ENCODE measurements at places on chromosomes 2 and 18.

DNA sequence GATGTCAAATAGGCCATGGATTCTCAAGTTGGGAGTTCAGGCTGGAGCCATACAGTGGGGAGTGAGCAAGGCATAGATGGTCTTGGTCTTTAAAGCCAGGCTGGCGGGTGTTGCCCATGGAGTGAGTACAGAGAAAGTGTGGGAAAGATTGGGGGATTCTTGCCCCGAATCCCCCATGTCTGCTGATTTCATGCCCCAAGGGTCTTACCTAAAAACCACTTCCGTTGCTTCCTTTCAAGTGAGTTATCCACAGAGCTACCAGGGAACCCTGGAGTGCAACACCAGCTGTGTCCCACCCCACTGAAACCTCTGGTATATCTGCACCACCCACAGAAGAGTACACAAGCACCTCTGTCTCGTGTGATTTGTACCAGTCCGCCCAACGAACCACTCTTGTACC lies 31.4 kb downstream of the FHOD3 start:
- H3K36me3 ChIP-seq = no peaks in the 10 kb centered on the region
- DNase-seq = no peak
- no peaks in the 10 kb centered on the region for H3K27me3 ChIP-seq
- peaks cover 8% of the 10 kb centered on the region for H3K4me1 ChIP-seq
- no peak overlapping the region for H3K27ac ChIP-seq
- no peak overlapping the region for H3K4me3 ChIP-seq

- H3K4me1 ChIP-seq = no peaks in the 10 kb centered on the region
- DNase-seq = no peak
- no peak overlapping the region for H3K27ac ChIP-seq
- no peaks in the 10 kb centered on the region for H3K27me3 ChIP-seq
Observed at GRCh38 chr2:236870370-236870769, 215.3 kb upstream of the COPS8 start.

DNA sequence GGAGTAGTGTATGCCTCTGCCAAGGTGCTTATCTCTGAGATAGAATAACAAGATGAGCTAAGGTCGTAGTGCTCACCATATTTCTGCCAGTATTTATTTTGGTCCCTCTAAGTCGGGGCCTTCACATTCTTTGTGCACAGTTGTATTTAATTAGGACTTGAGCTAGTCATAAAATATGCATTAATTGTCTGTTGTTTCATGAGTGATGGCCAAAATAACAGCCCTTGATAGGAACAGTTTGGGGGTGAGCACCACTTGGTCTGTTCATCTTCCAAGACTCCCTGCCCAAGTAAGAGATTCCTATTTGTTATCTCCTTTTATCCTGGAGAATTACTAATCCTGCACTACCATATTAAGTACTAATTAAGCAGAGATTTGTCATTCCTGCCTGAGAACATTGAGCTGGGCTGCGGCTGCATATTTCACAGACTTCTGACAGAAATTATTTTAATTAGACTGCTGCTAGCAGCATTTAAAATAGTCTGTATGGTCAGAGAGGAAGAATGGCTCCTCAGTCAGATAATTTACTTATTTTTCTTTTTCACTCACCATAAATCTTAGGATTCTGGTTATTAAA lies 435.1 kb downstream of the MTX2 start:
- DNase-seq = no peak
- H3K27me3 ChIP-seq = no peaks in the 10 kb centered on the region
- H3K4me3 ChIP-seq = no peak overlapping the region
- no peaks in the 10 kb centered on the region for H3K36me3 ChIP-seq
- no peak overlapping the region for H3K27ac ChIP-seq

- H3K27me3 ChIP-seq = no peaks in the 10 kb centered on the region
- no peak overlapping the region for H3K27ac ChIP-seq
- no peaks in the 10 kb centered on the region for H3K36me3 ChIP-seq
- no peaks in the 10 kb centered on the region for H3K4me1 ChIP-seq
- H3K4me3 ChIP-seq = no peak overlapping the region
Observed at GRCh38 chr2:217394510-217395351, 534.9 kb upstream of the TNP1 start.

DNA sequence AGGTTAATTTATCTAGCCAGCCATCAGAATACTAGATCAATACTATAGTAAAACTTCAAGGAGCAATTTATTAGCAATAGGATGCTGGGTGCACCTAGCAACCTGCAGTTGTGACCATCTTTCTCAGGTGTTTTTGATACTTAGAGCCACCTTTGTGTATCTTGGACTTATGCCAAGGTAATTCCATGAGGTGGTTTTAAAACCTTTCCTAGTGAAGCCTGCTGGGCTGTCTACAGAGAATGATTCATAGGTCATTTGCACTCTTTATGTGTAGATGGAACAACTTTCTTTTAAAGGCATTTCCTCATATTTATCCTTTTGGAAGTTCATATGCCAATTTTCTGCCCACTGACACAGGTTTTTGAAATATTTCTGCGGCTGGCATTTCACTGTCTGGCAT lies 1030.1 kb upstream of the POU3F3 start:
- no peaks in the 10 kb centered on the region for H3K36me3 ChIP-seq
- no peak overlapping the region for H3K4me3 ChIP-seq
- no peaks in the 10 kb centered on the region for H3K4me1 ChIP-seq
- H3K27me3 ChIP-seq = no peaks in the 10 kb centered on the region

- no peak overlapping the region for H3K4me3 ChIP-seq
- no peaks in the 10 kb centered on the region for H3K4me1 ChIP-seq
- no peak for DNase-seq
- H3K27ac ChIP-seq = no peak overlapping the region
- peaks cover 25% of the 10 kb centered on the region for H3K36me3 ChIP-seq
Observed at GRCh38 chr2:241135737-241136136, 13.5 kb downstream of the PASK start.

GRCh38 chr2:217826520-217826919 lies 176.3 kb downstream of the TNS1 start:
- H3K4me1 ChIP-seq = no peaks in the 10 kb centered on the region
- H3K27ac ChIP-seq = no peak overlapping the region
- no peak overlapping the region for H3K4me3 ChIP-seq
- DNase-seq = no peak
- no peaks in the 10 kb centered on the region for H3K36me3 ChIP-seq

GRCh38 chr2:77191665-77192064 lies 330.5 kb downstream of the LRRTM4 start:
- H3K27me3 ChIP-seq = no peaks in the 10 kb centered on the region
- H3K27ac ChIP-seq = no peak overlapping the region
- no peaks in the 10 kb centered on the region for H3K4me1 ChIP-seq
- H3K4me3 ChIP-seq = no peak overlapping the region

DNA sequence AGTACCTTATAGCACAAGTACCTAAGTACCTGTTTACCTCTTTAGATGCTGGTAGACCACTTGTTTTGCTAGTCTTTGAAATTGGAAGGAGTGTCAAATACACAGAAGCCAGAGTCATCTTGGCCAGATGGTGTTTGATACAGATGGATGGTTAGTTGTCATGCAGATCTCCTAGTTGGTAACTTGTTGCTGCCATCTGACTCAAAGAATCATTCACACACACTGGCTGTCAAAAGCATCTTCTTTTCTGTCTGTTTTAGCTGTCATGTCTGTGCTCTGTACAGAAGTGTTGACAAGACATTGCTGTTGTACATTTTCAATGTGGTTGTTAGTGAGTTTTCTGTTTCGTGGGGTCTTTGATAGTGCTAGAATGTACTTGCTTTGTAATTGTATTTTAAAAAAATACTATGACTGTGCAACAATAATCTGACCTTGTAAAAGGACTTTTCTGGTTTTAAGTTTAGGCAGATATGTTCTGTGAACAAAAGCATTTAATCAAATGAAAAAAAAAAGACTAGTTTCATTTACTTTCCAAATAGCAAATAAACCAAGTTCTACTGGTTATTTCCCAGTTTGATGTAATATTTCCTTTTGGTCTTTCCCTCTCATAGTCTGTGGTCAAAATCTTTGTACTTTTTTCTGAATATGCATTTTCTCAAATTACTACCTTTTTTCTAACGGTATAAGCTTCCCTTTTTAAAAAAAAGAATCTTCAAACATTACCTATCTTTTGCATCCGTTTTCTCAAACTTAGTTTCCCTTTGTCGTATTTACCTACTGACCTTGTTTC lies 39.9 kb downstream of the TANK start:
- DNase-seq = no peak
- no peaks in the 10 kb centered on the region for H3K36me3 ChIP-seq
- no peaks in the 10 kb centered on the region for H3K27me3 ChIP-seq
- no peak overlapping the region for H3K27ac ChIP-seq
- H3K4me1 ChIP-seq = no peaks in the 10 kb centered on the region
- H3K4me3 ChIP-seq = no peak overlapping the region

DNA sequence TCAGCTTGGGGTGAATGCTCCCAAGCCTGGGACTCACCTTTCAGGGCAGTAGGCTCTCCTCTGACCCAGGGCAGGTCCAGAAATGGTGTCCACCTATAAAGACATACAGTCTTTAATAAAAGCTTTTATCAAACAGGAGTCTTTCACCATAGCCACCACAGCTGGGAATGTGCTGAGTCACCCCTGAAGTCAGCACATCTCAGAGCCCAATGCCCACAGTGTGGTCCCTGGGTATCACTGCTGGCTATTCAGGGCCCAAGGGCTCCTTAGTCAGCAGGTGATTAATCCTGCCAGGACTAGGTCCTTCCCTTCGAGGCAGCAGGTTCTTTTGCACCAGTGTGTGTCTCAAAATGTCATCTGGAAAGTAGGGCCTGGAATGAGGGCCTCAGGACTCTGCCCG lies 181.9 kb downstream of the MEMO1 start:
- DNase-seq = no peak
- H3K27me3 ChIP-seq = no peaks in the 10 kb centered on the region
- H3K4me3 ChIP-seq = no peak overlapping the region
- H3K36me3 ChIP-seq = no peaks in the 10 kb centered on the region

- peaks cover 17% of the 10 kb centered on the region for H3K36me3 ChIP-seq
- H3K4me1 ChIP-seq = peaks cover 10% of the 10 kb centered on the region
- H3K27me3 ChIP-seq = no peaks in the 10 kb centered on the region
- DNase-seq = no peak
- H3K4me3 ChIP-seq = no peak overlapping the region
Observed at GRCh38 chr2:209305026-209305425, 118.8 kb upstream of the MAP2 start.

GRCh38 chr2:20747317-20747716 lies 75.6 kb downstream of the LDAH start:
- DNase-seq = no peak
- H3K4me3 ChIP-seq = no peak overlapping the region
- H3K36me3 ChIP-seq = no peaks in the 10 kb centered on the region
- no peaks in the 10 kb centered on the region for H3K4me1 ChIP-seq

DNA sequence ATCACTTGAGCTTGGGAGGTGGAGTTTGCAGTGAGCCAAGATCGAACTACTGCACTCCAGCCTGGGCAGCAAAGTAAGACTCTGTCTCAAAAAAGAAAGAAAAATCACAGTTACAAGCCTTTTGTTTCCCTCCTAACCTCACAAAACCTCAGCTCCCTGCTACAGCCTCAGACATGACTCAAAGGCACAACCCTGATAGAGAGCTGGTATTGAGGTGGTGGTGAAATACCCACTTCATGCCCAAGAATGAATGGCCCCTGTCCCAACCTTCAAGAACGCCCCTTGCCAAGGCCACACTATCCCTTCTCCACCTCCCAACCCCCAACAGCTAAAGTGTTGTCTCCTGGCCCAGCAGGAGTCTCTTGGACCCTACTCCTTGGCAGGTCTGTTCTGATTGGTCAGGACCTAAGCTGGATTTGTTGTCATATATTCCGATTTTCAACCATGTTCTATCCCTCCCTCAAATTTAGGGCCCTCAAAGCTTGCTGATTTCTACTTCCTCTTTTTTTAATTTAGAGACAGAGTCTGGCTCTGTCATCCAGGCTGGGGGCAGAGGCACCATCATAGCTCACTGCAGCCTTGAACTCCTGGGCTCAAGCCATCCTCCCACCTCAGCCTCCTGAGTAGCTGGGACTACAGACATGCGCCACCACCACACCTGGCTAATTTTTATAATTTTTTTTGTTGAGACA lies 61.9 kb upstream of the BZW1 start:
- no peaks in the 10 kb centered on the region for H3K4me1 ChIP-seq
- H3K36me3 ChIP-seq = no peaks in the 10 kb centered on the region
- no peak overlapping the region for H3K4me3 ChIP-seq
- H3K27ac ChIP-seq = no peak overlapping the region
- no peaks in the 10 kb centered on the region for H3K27me3 ChIP-seq
- no peak for DNase-seq

DNA sequence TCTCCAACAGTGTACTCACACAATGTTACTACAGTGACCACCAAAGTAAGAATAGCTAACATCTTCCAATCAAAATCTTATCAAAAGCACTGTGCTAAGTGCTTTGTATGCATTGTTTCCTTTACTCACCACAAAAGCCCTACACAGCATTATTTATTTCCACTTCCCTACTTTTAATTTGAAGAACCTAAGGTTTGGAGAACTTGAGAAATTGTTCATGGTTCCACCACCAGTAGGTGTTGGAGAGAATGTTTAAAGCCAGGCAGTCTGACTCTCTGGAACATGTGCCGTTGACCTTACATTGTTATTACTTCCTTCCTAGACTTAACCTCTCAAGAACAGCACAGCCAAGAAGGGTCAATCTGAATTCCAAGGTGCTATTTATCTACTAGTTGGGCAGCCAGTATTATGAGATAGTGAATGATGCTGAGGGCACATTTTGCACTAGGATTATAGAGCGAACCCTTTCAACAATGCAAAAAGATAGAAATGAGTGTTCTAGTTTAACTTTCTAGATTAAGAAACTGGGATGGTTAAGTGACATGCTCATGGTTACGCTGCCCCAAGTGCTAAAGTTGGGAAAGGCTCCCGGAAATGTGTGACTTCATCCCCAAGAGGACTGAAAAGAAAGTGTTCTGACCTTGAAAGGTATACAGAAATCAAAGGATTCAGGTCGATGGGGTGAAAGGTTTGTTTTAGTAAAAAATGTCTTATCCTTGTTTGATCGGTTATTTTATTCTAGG lies 55.2 kb upstream of the FAM136A start:
- no peaks in the 10 kb centered on the region for H3K27me3 ChIP-seq
- H3K36me3 ChIP-seq = no peaks in the 10 kb centered on the region
- H3K4me1 ChIP-seq = no peaks in the 10 kb centered on the region
- DNase-seq = no peak
- no peak overlapping the region for H3K27ac ChIP-seq

GRCh38 chr2:72136933-72137497 lies 10.6 kb downstream of the CYP26B1 start:
- no peak overlapping the region for H3K27ac ChIP-seq
- H3K4me1 ChIP-seq = no peaks in the 10 kb centered on the region

GRCh38 chr2:190533968-190534309 lies 583 bp downstream of the NEMP2 start:
- no peak for DNase-seq
- H3K27me3 ChIP-seq = no peaks in the 10 kb centered on the region
- H3K4me1 ChIP-seq = 0 out of 2 replicates have a peak, but pooled peaks cover 1% of the 10 kb centered on the region
- H3K4me3 ChIP-seq = peak overlapping the region; percentile 45

DNA sequence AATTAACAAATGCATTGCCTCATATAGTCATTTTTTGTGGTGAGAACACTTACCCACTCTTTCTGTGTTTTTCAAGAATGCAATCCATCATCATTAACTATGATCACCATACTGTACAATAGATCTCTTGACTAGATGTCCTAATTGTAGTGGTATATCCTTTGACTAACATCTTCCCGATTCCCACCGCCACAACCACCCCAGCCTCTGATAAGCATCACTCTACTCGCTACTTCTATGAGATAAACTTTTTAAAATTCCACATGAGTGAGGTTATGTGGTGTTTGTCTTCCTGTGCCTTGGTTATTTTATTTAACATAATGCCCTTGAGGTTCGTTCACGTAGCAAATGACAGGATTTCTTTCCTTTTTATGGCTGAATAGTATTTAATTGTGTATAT lies 6.6 kb downstream of the VWA3B start:
- H3K27ac ChIP-seq = no peak overlapping the region
- no peaks in the 10 kb centered on the region for H3K27me3 ChIP-seq
- no peak overlapping the region for H3K4me3 ChIP-seq
- H3K4me1 ChIP-seq = no peaks in the 10 kb centered on the region

Measured in iPS DF 6.9 (cell line).